Hindlimb muscle (tissue), 1 donor: ENCODE measurements at places on chromosomes 2 and 18. TPM values are rescaled to one million over a fixed set of nuclear protein-coding genes. Genes with fewer than 3 reads are reported as not detected.

GRCh38 chr18:49183921-49184320 is 233.2 kb upstream of the SMAD7 start:
- DNase-seq = no peak

The ALLC gene
- polyA plus RNA-seq = not detected

The PSMA8 gene
- not detected for polyA plus RNA-seq

The STK11IP gene
- 17.6 TPM for polyA plus RNA-seq

- no peak for DNase-seq
Measured at GRCh38 chr2:200761266-200761665, 50.4 kb upstream of the BZW1 start.

DNA sequence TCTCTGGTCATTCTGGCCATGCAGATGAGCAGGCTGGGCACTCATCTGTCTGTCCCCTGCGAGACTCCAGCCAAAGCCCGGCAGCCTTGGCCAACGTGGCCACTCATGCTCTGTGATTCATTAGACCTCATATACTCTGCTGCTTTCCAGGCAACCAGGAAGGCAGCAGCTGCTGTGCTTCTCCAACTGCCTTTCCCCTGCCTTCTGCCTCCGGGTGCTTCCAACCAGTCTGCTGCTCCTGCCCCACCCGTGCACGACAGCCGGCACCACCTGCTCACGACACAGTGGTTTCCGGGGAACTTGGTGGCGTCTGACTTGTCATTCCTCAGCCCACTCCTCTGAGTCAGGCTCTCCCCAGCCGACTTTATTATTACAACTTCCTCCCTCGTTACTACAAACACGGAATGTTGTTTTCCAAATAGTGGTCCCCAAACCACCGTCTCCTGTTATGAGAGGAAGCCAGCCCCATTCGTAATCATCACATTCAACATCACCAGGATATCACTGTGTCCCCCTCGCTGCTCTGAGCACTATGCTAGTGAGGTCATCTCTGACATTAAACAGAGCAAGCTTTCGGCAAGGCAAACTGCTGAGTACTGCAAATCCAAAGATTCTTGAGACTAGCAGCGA is 392.4 kb downstream of the ALK start:
- peak; percentile 30 for DNase-seq

The ASXL3 gene
- 4.7 TPM for polyA plus RNA-seq

The TUBA3E gene
- not detected for polyA plus RNA-seq

GRCh38 chr2:178819147-178819875 is 12.1 kb upstream of the TTN start:
- no peak for DNase-seq

The DLX1 gene
- not detected for polyA plus RNA-seq

The TMEM178A gene
- polyA plus RNA-seq = 15.2 TPM

DNA sequence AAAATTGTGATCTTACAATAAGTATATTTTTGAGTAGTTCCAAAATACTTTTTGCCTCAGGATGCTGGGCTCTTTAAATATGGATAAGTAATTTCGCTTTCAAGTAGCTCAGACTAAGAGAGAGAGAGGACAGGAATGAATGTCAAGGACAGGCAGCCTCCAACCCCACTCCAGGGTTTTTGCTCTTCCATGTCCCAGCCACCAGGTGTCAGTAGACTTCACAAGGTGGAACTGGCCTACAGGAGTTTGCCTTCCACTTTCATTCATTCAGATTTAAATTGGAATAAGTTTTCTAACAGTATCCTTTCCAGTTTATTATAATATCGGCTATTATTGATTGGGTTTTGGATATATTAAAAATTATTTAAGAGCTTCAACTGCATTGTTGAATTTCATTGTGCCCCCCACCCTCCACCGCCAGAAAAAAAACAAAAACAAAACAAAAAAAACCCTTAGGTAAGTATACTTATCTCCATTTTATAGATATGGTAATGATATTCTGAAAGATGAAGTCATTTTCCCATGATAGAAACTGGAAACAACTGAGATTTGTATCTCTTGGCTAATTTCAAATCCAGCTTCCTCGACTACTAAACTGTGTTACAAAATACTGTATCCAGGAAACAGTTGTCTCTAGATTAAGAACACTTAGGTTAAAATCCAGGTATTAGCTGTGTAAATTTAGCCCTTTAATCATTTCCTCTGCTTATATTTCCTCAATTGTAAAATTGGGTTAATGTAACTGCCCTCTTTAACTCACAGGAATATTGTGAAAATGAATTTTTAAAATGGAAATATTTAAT is 793.1 kb downstream of the ERBB4 start:
- DNase-seq = peak; percentile 40

The RETREG2 gene
- 42.0 TPM for polyA plus RNA-seq

The MYCN gene
- 6.3 TPM for polyA plus RNA-seq

- DNase-seq = no peak
Measured at GRCh38 chr2:220181165-220181564, 553.7 kb downstream of the SLC4A3 start.

GRCh38 chr2:108910011-108910431 is 79.0 kb downstream of the EDAR start:
- DNase-seq = no peak

The C2orf66 gene
- polyA plus RNA-seq = 0.23 TPM

- no peak for DNase-seq
Measured at GRCh38 chr2:19480673-19481072, 122.2 kb upstream of the OSR1 start.

GRCh38 chr18:79796016-79796415 is 1.7 kb upstream of the KCNG2 start:
- no peak for DNase-seq

DNA sequence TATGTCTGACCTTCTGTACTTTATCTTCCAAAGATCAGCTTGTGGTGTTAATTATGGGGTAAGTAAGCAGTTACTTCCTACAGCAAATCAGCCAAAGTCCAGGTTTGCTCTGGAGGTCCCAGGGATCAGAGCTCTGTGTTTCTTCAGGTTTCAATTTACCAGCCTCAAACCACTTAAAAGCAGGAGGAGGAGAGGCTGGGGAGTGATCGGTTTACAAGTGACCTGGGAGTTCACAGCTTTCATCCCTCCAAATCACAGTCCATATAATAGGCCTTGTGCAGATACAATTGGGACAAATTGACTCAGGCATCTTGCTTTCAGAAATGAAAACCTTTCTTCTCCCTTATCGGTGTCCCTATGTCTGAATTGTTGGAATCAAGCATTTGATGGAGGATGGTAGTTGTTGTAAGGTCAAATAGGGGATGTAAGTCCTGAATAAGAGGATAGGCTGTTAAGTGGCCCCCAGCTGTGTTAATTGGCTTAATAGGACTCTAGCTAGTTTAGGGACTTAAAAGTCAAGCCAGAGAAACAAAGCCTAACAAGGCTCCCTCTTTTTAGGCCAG is 188.0 kb upstream of the NT5C1B start:
- DNase-seq = no peak

GRCh38 chr2:144509001-144509878 is 10.7 kb downstream of the ZEB2 start:
- DNase-seq = no peak

The IL1F10 gene
- not detected for polyA plus RNA-seq

The DSG4 gene
- not detected for polyA plus RNA-seq

The FAM228A gene
- polyA plus RNA-seq = 0.37 TPM

DNA sequence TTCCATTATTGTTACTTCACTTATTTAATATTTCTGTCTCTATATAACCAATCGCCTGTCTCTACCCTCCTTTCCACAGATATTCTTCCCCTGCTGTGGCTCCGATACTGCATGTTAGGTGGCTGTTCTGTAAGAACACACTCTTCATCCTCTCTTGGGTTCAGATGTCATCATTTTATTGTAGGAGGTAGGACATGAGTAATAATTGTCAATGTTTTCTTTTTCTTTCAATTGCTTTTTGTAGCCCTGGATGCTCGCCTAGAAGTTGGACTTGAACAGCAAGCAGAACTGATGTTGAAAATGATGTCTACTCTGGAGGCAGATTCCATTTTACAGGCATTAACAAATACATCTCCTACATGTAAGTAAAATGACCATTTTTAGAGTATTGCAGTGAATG is 128.6 kb downstream of the BIRC6 start:
- peak; percentile 4 for DNase-seq

- no peak for DNase-seq
Measured at GRCh38 chr2:47313728-47314127, 89.2 kb upstream of the MSH2 start.

DNA sequence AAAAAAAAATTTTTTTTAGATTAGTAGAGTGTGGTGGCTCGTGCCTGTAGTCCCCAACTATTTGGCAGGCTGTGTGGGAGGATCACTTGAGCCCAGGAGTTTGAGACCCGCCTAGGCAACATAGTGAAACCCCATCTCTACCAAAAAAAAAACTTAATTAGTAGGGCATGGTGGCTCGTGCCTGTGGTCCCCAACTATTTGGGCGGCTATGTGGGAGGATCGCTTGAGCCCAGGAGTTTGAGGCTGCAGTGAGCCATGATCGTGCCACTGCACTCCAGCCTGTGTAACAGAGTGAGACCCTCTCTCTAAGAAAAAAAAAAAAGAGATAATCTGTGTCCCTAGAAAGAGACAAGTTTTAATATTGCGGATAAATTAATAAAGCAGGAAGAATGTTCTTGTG is 8.8 kb downstream of the GPR55 start:
- no peak for DNase-seq

The SUPT7L gene
- 33.8 TPM for polyA plus RNA-seq

DNA sequence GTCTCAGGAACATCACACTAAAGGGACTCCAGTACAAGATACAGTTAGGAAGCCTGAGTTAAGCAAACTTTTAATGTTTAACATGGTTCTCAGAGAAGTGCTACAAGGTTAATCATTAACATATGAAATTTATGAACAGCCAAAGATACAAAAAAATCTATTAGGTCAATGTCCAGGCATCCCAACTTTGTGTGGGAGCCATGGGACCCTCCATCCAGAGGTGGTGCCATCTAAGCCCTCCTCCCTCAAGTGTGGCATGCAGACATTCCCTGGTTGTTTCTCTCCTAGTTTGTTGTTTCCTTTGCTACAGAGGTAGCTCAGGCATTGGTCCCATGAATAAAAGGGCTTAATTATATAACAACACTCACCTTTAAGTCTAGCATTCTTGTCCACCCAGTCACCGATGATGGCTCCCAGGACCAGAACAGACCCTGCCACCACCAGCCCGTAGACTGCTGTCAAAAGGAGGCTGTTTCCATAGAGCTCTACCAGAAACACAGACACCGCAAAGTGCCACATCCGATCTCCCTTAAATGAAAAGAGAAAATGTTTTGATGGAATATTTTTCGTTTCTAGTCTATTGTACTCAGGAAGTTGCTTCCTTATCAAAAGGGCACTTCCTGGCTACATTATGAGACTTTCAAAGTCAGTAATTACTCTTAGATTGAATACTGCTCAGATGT is 5.7 kb downstream of the SLC40A1 start:
- DNase-seq = no peak

DNA sequence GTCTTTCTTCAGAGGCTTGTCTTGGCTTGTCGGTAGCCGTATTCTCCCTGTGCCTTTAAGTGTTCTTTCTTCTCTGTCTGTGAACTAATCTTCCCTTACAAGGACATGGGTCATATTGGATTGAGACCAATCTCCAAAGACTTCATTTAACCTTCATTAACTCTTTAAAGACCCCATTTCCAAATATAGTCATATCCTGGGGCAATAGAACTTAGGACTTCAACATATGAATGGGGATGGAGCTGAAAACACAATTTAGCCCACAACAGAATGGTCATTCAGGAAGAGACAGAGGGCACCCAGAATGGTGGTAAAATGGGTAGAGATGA is 82.1 kb upstream of the TANK start:
- DNase-seq = no peak

The TLX2 gene
- not detected for polyA plus RNA-seq

The FOSL2 gene
- 22.0 TPM for polyA plus RNA-seq

DNA sequence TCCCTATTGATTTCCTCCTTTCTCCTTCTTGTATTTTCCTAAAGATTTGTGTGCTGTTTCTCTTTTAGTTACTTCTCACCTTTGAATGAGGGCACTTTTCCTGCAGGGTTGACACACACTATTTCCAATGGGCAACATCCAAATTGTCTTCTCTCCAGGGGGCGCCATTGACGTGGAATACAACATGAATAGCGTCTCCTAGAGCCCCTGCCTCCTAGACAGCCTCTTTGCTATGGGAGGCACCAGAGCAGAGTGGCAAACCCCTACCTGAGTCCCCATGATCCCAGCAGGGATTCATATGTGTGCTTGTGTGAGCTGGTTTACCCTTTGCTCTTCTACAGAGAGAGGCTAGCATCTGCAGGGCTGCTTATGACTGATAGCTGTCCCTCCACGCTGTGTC is 61.3 kb upstream of the ITSN2 start:
- peak; percentile 38 for DNase-seq

DNA sequence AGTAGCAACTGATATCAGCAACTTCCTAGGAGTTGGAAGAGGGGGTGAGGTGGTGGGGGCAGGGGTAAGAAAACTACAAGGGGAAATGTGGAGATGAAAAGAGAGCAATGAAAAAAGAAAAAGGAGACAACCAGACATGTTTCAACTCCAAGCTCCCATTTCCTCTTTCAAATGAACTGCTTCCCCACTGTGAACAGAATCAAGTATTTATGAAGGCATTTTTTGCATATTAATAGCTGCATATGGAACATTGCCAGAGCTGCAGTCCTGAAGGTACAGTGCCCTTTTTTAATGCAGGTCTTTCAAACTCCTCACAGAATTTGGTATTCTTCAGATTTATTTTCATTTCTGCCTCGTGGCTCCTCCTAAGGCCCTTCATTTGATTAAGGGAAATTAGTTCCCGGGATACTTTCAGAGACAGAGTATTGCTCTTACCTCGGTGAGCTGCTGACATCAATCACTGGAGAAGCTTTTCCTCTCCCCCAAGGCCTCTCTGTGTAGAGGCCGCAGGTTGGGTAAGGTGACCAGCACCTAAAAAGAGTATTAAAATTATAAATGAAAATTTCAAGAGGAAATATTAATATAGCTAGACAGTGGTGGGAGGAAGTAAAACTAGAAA is 68.4 kb downstream of the KIAA2012 start:
- no peak for DNase-seq

DNA sequence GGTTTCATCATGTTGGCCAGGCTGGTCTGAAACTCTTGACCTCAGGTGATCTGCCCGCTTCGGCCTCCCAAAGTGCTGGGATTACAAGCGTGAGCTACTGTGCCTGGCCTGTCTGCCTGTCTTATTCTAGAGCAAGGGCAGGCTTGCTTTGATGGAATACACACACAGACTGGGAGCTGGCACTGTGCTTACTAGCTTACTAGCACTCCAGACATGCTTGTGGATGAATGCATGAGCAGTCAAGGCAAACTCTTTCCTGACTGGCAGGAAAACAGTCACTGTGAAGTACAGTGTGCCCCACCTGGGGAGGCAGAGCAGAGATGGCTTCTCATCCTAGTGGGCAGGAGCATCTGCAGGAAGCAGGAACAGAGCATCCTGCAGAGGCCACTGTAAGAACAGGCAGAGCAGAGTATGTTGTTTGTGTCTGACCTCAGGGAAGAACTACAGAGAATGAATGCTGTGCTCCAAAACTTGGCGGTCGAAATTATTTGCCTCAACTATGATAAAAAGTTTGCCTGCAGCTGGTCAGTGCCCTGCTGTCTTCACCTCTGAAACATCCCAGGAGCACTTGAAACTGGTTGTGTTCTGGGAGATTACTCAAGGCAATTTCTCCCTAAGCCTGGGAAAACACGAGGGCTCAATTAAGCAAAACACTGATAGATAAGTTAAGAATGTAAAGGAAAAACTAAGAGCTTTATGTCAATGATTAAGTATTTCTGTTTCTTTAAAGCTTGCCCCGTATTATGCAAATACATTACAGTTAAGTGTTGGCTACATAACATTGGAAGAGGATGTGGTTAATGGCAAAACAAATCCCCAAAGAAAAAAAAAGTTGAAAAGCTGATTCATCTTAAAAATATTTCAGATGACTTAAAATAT is 102.4 kb downstream of the VAPA start:
- no peak for DNase-seq

- DNase-seq = peak; percentile 43
Measured at GRCh38 chr18:47260120-47260923, 8.9 kb upstream of the SKOR2 start.
